IMR-90 (cell line): ENCODE measurements at places on chromosomes 12 and 14. TPM values are rescaled to one million over a fixed set of nuclear protein-coding genes. Genes with fewer than 3 reads are reported as not detected.

- DNase-seq, result no peak
Observed at GRCh38 chr14:70692210-70692609, 50.5 kb downstream of the TTC9 start.

DNA sequence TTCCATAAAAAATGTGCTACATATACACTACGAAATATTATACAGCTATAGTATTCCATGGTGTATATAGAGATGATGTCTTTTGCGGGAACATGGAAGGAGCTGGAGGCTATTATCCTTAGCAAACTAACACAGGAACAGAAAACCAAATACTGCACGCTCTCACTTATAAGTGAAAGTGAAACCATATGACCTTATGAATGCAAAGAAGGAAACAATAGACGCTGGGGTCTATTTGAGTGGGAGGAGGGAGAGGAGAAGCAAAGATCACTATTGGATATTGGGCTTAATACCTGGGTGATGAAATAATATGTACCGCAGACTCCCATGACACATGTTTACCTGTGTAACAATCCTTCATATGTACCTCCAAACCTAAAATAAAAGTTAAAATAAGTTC lies 142.8 kb downstream of the LRFN5 start:
- no peak for DNase-seq

The TAS2R42 gene
- not detected in 2 replicates for polyA plus RNA-seq

The RASSF9 gene
- polyA plus RNA-seq, result 0.07 and 0.09 TPM in 2 replicates

The PAPLN gene
- 0.83 and 1.2 TPM in 2 replicates for polyA plus RNA-seq
